OCI-M1 (cell line): ENCODE measurements at places on chromosomes 16 and 17.

- no peak for DNase-seq
Observed at GRCh38 chr17:59505610-59506276, 59.7 kb upstream of the DHX40 start.

DNA sequence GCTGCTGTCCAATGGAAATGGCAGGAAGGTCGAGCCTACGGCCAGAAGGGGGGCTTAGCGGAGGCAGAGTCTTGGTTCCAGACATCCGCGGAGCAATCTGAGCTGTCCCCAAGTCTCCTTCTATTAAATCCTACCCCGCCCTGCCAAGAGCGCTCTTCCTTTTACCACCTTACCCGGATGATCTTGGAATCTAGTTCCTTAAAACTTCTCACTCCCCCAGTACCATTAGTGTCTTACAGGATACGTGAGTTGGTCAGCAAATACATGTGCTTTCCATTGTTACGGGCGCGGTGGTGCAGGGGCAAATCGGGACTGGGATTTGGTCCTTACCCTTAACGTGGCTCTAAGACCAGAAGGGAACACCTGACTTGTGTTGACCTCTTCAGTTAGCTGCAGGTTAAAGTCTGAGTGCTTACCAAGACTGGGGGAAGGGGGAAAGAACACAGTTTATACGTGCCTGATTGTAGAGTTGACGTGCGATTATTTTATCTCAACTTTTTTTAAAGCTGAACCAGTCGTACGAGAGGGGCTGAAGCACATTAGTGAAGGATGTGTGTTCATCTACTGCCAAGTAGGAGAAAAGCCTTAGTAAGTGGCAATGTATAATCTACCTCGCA lies 495 bp downstream of the TXNDC17 start:
- DNase-seq: peak; percentile 84

DNA sequence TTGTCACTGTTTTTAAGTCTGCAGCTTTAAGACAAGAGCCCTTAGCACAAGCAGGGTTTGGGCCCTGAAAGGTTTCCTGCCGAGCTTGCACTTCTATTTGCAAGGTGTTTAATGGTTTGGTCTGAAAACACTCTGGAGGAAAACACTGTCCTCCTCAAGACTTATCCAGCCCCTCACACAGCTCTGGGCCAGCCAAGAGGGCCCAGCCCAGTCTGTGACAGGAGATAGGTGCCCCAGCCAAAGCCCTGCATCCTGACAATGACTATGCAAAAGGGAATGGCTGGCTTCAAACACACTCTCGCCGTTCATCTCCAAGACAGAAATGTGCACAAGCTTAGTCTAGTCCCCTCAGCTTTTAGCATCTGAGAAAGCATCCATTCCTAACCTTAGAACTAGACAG lies 26.9 kb downstream of the MPG start:
- DNase-seq: peak; percentile 48

- no peak for DNase-seq
Observed at GRCh38 chr17:65401561-65401960, 159.9 kb downstream of the AXIN2 start.

- DNase-seq: peak; percentile 71
Observed at GRCh38 chr17:40345161-40345993, 19.2 kb downstream of the GJD3 start.

- DNase-seq: peak; percentile 27
Observed at GRCh38 chr17:39679521-39680192, 8.2 kb downstream of the PGAP3 start.

DNA sequence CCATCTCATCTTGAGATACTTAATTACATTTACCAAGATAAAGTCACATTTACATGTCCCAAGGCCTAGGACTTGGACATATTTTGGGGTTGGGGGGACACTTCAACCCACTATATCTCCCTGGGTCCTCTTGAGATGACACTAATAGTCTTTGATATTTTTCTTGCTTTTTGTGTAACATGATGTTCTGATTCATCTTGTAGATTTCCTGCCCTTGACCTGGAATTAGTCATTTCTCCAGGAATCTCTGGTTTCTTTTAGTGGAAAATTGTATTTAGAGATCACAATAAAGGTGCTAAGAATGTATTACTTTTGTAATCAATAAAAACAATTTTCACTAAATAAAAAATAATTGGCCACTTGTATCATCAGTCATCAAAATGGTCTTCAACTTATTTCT lies 157.3 kb downstream of the VPS53 start:
- no peak for DNase-seq

GRCh38 chr17:31541559-31541958 lies 150.1 kb downstream of the RAB11FIP4 start:
- DNase-seq: peak; percentile 24

GRCh38 chr17:75891022-75891604 lies 5.6 kb downstream of the TRIM65 start:
- no peak for DNase-seq

DNA sequence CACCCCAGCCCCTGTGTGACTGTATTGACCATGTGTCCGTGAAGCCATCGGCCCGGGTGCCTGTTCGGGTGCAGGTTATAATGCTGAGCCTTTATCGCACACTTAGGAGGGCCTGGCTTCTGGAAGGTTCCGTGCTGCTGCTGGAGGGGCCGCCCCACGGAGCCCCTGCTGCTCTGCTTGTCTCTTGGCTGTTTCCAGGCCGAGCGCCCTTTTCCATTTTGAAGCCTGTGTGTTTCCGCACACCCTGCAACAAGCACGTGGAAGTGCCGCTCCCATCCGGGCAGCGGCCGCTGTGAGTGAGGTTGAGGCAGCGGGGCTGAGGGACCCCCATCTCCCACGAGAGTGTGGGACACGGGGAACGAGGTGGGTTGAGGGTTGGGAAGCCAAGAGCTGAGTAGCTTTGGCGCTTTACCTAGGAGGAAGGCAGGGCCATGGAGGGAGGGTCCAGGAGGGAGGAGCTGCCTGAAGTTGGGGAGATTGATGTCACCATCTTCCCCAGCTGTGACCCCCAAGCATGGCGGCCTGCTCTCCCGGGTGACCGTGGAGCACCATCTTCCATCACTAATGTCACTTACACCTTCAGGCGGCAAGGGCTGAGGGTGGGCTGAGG lies 200.1 kb upstream of the GSE1 start:
- no peak for DNase-seq

DNA sequence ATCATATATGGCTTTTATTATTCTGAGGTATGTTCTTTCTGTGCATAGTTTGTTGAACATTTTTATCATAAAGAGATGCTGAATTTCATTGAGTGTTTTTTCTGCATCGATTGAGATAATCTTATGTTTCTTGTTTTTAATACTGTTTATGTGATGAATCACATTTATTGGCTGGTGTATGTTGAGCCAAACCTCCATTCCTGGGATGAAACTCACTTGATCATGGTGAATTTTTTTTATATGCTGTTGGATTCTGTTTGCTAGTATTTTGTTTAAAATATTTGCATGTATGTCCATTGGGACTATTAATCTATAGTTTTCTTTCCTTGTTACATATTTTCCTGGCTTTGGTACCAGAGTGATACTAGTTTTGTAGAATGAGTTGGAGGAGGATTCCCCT lies 500.2 kb downstream of the CDH11 start:
- no peak for DNase-seq

GRCh38 chr17:20095336-20096080 lies 86.3 kb downstream of the SPECC1 start:
- no peak for DNase-seq

DNA sequence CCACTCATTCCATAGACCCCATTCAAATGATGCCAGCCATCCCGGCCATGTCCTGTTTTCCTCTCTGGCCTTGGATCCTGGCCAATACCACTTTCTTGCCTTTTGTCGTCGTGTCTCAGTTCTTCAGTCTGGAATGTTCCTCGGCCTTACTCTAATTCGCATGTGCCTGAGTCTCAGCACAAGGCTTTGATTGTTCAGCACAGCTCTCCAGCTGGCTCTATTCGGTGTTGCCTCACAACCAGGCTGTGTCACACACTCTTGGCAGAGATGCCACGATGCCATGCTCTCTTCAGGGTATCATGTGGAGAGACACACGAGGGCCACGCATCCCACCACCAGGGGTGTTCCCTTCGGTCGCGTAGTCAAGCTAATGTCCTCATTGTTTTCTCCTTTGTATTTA lies 1.8 kb upstream of the VPS4A start:
- no peak for DNase-seq

GRCh38 chr17:44559634-44560554 lies 2.6 kb downstream of the FZD2 start:
- DNase-seq: no peak

- no peak for DNase-seq
Observed at GRCh38 chr17:2019723-2020122, 5.4 kb downstream of the RTN4RL1 start.

GRCh38 chr17:82804442-82805191 lies 35.2 kb downstream of the ZNF750 start:
- no peak for DNase-seq

- DNase-seq: no peak
Observed at GRCh38 chr17:12732366-12732765, 56.9 kb upstream of the ARHGAP44 start.

GRCh38 chr17:19311421-19312215 lies 50.9 kb downstream of the B9D1 start:
- no peak for DNase-seq

- peak; percentile 85 for DNase-seq
Observed at GRCh38 chr16:89365044-89365467, 125.3 kb downstream of the ANKRD11 start.

GRCh38 chr17:32305049-32305448 lies 36.9 kb downstream of the C17orf75 start:
- no peak for DNase-seq

DNA sequence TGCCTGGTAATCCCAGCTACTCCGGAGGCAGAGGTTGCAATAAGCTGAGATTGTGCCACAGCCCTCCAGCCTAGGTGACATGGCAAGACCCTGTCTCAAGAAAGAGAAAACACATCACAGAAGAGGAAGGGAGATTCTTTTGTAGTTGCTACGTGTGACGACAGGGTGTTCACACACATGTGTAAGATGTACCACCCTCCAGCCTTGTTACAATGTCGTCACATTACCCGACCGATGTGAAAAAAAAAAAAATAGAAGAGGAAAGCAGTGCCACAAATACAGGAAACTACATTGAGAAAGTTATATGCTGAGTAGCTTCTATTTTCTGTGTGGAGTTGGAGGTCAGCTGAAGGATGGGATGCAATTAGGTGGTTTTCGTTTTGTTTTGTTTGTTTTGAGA lies 56.0 kb downstream of the CLUH start:
- no peak for DNase-seq
